Hematopoietic multipotent progenitor cell treated with erythropoietin and hydrocortisone succinate and interleukin-3 and kit ligand, for 15 days (in vitro differentiated cells): ENCODE measurements at places on chromosomes 5 and 9.

DNA sequence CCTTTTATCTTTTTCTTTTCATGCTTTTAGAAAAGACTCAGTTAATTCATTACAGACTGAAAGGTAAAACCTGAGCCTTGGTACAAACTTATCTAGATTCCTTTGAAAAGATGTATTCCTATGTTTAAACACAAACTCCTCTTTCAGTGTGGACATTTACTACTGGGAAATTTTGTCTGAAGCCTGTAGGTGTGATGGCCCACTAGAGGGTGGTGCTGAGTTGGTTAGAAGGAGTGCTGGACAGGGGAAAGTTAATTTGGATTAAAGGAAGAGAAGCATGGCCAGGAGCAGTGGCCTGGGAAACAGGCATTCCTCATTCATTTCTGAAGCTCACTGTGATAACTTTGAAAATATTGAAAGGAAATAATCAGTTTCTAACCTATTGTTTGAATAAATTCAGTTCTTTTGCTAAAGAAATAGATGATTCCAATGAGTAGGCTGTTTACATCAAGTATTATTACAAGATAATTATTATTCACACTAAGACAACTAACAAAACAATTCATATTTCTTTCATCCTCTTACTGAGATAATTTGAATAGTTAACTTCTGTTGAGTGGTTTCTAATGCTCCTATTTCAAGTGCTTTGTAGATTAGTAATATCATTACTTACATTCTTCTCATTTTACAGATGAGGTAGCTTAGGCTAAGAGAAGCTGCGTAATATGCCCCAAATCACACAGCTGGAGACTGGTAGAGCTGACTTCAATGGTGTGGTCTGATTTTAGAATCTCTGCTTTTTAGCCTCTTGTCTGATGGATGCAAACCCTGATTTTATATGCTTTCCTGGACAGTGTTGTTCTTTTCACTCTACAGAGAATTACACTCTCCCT, 150.9 kb downstream of the ADGRV1 start:
- DNase-seq = peak; percentile 5

DNA sequence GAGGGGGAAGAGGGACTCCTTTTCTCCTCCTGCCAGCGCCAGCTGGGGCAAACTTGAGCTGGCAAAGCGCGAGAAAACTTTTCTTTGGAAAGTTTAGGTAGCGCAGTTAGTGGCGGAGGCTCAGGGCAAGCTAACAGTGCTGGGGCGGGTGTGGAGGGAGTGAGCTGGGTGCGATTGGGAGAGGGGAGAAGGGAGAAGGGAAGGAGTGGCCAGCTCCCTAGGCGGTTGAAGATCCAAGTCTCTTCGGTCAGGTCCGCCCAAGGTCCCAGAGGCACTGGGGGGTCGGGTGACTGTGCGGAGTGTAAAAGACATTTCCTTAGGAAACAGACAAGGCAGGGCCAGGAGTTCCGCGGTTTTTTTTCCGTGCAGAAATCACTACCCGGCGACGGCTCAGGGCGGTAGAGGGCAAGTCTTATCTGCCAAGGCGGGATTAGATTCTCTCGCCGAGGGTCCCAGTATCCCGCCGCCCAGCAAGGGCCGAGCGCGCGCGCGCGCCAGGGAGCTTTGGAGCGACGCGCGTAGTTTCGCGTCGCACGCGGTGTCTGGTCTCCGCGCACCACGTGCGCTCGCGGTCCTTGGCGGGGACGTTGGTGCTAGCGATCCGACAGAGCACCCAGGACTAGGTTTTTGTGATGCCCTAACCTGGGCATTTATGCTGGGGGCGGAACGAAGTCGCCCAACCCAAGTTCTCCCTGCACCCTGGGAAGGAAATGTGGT, 33.6 kb upstream of the NFIB start:
- DNase-seq = no peak

GRCh38 chr5:168920019-168920810, 341.0 kb upstream of the PANK3 start:
- no peak for DNase-seq

DNA sequence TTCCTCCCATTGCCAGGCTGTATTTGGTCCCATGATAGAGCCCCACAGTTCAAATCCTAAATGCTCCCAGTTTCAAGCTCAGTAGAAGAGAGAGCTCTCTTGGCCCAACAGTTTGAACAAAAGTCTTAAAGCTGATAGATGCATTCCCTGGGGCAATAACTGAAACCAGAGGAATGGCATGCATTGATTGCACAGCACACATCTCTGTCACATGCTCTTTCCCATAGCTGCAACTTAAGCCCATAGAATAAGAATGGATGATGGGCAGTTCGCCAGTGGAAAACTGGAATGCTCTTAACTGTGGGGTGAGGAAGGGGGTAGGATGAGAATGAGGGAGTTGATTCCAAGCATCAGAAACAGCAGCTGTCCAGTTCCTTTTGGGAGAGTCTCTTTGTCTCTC, 1942.4 kb upstream of the WWC1 start:
- DNase-seq = no peak

DNA sequence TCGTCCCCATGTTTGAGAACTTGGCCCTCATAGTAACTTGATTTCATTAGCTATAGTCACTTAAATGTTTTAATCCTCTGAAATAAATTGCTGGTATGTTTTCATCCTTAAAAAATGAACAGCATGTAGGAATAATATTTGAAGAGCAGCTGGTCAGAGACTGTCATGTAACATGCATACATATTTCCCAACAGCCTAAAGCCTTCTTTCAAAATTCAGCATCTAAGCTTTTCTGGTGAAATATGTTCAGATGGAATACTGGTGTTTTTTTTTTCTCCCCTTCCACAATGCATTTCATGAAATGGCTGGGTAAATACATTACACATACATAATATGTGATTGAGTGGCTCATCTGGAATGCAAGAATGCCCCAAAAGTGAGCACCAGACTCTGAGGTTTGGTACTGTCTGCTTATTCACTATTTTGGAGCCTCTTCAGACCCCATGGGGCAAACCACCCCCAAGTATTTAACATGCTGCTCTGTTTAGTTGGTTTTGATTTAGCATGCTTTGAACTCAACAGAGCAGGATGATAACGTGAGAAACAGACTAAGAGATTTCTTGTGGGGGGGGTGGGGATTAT, 94.0 kb downstream of the SMARCA2 start:
- no peak for DNase-seq

GRCh38 chr9:82488313-82489200, 500.0 kb downstream of the SPATA31D1 start:
- DNase-seq = no peak

DNA sequence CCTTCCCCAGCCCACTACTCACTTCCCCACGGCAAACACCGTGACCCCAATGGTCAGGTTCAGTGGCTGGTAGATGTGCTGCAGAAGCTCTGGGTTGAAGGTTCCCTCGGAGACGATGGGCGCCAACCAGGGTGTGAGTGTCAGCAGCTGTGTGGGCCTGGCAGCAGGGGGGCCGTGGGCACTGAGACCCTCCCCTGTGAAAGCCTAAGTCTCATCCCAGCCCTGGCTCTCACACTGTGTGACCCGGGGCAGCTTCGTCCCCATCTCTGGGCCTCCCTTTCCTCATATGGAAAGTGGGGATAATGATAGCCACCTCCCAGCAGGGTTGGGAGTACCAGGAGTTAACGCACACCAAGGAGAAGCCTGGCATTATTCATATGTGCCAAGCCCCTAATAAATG, 8.6 kb downstream of the GBGT1 start:
- DNase-seq = no peak
